Stimulated activated CD4-positive, alpha-beta T cell treated with anti-CD3 and anti-CD28 coated beads, Interleukin-15, amount 100 ng/mL, for 24 hours (primary cell): ENCODE measurements at places on chromosomes 16 and 17.
A peak's percentile ranks its signal among the peaks of the same experiment; 100 is the strongest.

- DNase-seq, result peak; percentile 23
Measured at GRCh38 chr17:19332371-19333131, 30.0 kb downstream of the B9D1 start.

DNA sequence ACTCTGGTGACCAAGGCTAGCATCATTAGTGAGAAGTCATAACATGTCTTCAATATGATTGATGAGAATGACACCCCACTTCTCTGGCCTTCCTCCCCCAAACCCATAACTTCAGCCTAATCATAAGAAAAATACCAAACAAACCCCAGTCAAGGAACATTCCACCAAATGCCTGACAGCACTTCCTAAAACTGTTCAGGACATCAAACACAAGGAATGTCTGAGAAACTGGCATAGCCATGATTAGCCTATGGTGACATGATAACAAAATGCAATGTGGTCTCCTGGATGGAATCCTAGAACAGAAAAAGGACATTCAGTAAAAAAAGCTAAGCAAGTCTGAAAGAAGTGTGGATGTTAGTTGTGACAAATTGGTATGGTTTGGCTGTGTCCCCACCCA, 24.7 kb upstream of the TBX4 start:
- DNase-seq, result no peak

DNA sequence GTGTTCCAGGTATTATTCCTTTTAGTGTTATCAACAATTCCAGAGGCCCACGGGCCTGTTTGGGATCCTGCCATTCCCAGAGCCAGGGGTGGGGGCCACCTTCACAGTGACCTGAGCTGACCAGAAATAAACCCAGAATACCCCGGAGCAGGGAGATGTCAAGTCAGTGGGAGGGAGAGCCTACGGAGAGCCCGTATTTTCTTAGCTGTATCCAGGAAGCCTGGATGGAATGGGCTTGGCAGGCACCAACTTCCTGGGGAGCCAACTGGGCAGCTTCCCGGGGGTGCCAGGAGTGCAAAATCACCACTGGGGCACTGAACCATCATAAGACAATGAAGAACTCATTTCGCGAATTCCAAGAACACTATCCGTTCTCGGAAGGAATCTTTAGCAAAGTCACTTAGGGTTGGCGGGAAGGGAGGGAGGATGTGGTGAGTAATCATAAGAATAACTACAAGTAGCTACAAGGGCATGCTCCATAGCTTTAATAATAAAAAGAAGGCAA, 13.2 kb upstream of the MRTFB start:
- no peak for DNase-seq

GRCh38 chr17:8580952-8581658, 49.4 kb downstream of the MYH10 start:
- DNase-seq, result peak; percentile 8

- peak; percentile 49 for DNase-seq
Measured at GRCh38 chr16:31455601-31456314, 3.5 kb upstream of the ARMC5 start.

DNA sequence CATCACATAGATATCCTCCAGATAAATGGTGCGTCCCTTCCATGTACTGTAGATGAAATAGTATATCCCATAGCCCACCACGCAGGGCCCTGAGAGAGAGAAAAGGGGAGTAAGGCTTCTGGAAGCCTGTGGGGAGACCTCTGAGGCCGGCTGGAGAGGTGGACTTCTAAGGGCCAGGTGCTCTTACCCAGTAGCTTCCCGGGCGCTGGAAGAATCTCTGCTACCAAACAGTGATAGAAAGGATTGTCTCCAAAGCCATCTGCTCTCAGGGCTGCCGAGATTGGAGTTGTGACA, 718 bp downstream of the SAT2 start:
- DNase-seq, result no peak

DNA sequence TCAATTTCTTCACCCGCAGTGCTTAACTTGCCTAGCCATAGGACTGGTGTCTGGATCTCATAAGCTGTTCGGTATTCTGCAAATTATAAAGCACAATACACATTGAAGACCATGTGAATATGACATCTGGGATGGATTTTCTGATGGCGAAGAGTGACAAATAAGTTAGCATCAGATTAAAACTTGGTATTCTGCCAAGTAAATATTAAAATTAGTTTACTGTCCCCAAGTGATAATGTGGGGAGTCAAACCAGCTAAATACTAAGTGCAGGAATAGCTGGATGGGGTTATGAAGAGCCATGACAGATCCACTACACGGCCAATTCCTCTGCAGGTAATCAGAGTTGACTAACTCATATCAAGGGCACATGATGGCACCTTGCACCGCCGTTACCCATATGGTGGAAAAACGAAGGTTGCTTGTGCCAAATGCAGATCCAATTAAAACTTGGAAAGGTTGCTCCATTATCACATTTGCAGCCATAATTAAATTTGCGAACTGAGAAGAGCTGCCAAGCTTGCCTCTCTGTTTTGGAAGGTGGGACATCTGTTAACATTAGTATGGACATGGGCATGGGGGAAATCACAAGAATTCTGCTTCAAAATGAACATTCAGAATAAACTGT, 114.9 kb upstream of the TOM1L1 start:
- no peak for DNase-seq

GRCh38 chr16:21950782-21951521, 2.2 kb upstream of the UQCRC2 start:
- peak; percentile 16 for DNase-seq

DNA sequence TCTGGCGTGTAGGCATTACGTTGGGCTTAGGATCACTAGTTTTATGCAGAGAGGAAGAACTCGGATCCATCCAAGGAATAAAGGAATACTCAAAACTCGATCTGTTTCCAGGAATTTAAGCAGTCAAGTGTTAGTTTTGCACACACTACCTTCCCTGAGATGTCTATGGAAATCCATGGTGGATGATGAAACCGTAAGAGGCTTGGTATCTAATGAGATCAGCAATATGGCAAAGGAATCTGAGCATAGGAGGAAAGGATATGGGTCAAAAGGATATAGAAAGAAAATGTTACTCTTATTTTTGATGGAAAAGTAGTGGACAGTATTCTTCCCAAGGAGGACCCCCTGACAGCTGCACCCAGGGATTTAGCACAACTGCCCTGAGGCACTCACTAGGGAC, 59.6 kb downstream of the SMG6 start:
- DNase-seq, result no peak

DNA sequence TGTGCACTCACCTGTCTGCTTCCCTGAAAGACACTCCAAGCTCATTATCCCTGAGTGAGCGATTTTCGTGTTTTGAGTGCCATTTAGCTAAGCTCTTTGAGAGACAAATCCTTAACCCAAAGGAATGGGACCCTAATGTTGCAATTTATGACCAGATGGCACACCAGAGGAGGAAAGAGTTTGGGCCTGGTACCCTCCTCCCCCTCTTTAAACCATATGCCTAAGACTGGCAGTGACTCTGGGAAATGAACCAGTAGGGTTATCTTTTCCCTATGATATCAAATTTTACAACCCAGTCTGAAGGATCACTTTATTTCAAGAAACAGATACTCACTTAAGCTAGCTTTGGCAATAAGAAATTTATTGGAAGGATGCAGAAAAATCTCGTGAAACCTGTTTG, 550.4 kb downstream of the TOX3 start:
- DNase-seq, result no peak

DNA sequence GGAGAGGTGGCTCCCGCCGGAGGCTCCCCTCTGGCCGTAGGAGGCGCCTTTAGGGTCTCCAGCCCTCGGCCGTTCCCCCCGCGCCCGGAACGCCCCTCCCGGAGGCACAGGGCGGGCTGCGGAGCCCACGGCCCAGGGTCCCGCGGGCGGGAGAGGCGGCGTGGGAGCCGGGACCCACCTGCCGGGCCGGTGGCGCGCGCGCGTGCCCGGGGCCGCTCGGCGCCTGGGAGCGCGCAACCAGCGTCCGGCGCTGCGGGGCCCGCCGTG, at the start of gene MIF4GD:
Gene MIF4GD (minus strand): TSS at position 266 of the 267 bp plus-strand sequence. CDS start 1,036 bp downstream, outside the sequence.
- DNase-seq, result no peak

DNA sequence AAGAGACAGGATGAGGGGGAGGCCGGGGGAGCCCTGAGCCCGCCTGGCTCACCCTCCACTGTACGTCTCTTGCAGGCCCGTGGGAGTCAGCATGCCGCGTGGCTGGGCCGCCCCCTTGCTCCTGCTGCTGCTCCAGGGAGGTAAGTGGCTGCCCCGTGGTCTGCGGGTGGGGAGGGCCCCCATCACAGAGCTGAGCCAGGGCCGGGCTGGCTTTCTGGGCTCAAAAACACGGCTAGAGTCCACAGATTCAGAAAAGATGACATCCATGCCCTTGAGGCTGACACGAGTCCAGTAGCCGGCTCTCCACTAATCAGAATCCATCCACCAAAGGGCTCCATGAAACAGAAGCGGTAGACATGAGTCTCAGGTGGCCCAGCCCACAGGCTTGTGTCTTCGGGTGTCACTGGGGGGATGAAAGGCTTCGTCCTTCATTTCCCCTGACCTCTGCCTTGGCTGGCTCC, 28.0 kb downstream of the IL21R start:
- DNase-seq, result no peak

GRCh38 chr16:22198547-22199293, 7.4 kb upstream of the EEF2K start:
- no peak for DNase-seq

DNA sequence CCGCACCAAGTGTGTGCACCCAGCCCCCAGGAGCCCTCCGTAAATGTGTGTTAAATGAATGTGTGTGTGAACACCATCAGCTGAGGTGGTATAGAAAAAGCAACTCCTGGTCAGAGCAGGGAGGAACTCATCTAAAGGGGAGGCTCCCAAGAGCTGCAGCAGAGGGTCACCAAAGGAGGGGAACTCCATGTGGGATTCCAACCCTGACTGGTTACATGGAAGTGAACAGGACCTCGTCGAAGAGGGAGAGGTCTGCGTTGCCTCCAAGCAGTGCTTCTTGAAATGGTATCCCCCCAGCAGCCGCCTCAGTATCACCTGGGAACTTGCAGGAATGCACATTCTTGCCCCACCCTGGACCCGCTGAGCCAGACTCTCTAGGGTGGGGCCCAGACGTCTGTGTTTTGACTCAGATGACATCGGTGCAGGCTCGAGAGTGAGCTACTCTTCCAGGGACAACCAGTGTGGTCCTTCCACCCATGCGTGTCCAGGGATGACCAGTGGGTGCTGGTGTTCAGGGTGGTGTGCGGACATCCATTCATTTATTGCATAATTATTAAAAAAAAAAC, 30.8 kb downstream of the ADCY9 start:
- no peak for DNase-seq
